ENCODE measurements at places on chromosomes 16 and 17.

DNA sequence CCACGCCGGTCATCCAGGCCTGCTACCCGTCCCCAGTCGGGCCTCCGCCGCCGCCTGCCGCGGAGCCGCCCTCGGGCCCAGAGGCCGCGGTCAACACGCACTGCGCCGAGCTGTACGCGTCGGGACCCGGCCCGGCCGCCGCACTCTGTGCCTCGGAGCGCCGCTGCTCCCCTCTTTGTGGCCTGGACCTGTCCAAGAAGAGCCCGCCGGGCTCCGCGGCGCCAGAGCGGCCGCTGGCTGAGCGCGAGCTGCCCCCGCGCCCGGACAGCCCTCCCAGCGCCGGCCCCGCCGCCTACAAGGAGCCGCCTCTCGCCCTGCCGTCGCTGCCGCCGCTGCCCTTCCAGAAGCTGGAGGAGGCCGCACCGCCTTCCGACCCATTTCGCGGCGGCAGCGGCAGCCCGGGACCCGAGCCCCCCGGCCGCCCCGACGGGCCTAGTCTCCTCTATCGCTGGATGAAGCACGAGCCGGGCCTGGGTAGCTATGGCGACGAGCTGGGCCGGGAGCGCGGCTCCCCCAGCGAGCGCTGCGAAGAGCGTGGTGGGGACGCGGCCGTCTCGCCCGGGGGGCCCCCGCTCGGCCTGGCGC is 2.4 kb downstream of the HIC1 start:
- no peak for DNase-seq

DNA sequence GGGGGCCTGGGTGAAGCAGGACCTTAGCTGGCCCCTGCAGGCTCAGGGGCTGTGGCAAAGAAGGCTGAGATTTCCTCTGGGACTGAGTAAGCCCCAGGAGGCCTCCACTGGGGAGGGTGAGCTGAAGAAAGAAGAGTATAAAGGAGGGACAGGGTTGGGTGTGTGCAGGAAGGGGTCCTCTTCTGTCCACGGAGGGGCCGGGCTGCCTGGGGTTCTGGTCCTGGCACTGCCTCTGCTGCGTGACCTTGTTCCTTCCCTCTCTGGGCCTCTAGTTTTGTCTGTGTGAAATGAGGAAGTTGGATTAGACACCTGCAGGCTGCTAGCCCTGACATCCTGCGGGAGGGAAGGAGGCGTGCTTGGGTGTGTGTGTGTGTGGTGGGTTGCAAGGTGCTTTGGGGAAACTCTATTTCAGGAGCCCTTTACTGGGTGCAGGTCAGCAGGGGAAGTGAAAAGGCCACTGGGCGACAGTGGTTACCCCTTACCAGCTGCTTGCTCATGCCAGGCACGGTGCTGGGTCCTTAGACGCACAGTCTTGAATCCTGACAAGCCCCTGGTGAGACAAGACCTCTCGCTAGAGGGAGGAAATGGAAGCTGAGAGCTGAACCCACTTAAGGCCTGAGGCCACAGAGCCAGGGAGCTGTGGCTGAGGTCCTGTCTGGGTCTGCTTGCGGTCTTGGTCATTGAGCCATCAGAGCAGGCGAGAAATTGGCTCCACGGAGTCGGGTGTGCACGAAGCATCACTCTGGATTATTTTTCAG is 60.7 kb downstream of the OR1D5 start:
- DNase-seq: no peak

- DNase-seq: no peak
Measured at GRCh38 chr16:648071-648780, 939 bp upstream of the WDR90 start.

- no peak for DNase-seq
Measured at GRCh38 chr16:57544124-57544653, 1.7 kb downstream of the ADGRG5 start.

DNA sequence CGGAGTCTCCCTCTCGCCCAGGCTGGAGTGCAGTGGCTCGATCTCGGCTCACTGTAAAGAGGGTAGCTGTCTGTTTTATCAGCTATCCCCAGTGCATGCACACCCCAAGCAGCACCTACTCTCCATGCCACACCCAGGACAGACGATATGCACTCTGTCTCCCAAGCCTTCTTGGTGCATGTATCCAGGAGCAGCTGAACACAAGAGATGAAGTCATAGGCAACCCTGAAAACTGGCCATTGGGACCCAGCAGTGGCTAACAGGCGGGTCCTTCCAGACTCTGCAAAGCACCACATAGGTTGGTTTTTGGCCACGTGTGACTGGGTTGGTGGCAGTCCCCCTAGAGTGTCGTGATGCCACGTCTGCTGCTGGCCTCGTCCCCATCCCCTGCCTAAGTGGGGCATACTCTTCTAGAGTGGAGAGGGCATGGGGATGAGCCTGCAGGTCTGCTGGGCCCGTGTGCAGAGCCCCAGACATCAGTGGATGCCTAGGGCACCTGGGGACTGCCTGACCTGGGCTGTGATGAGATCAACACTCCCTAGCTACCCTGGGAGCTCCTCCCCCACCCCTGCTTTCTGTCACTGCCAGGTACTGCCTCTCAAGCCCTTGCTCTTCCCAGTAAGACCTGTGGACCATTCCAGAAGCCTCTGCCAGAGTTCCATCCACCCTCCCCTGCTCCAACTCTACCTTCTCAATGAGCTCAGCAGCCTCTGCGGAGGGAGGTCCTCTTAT is 9.3 kb downstream of the PDE6G start:
- DNase-seq: no peak

- DNase-seq: no peak
Measured at GRCh38 chr17:68759002-68759342, 157.8 kb upstream of the FAM20A start.

GRCh38 chr16:12229759-12230594 is 253.4 kb downstream of the SNX29 start:
- DNase-seq: no peak

GRCh38 chr16:84893849-84894599 is 74.2 kb downstream of the CRISPLD2 start:
- no peak for DNase-seq

DNA sequence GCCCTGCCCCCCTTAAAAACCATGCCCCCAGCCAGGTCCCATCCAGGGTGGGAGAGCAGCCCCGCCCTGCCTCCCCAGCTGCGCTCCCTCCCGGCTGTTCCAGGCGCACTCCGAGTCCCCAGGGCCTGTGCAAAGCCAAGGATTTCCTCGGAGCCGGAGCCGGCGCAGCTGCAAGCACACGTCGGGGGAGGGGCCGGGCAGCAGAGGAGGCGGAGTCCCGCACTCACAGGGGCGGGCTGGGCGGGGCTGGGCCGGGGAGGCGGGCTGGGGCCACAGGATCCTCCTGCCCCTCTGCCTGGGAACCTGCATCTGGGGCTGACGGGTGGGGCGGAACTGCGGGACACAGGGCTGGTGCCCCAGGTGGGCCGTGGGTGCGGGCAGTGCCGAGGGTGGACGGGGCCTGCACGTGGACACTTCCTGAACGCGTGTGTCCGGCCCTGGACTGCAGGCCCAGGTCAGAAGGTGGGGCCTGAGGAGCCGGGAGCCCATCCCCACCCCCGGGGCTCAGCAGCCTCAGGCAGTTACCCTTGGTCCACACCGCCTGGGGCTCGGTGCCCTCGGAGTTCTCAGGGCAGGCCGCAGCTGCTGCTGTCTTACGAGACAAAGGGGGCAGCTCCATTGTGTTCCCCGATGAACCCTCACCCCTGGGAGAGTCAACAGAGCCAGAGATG is 24.0 kb upstream of the SSTR5 start:
- DNase-seq: peak; percentile 72

GRCh38 chr17:76830987-76831715 is 37.1 kb upstream of the MGAT5B start:
- DNase-seq: no peak

DNA sequence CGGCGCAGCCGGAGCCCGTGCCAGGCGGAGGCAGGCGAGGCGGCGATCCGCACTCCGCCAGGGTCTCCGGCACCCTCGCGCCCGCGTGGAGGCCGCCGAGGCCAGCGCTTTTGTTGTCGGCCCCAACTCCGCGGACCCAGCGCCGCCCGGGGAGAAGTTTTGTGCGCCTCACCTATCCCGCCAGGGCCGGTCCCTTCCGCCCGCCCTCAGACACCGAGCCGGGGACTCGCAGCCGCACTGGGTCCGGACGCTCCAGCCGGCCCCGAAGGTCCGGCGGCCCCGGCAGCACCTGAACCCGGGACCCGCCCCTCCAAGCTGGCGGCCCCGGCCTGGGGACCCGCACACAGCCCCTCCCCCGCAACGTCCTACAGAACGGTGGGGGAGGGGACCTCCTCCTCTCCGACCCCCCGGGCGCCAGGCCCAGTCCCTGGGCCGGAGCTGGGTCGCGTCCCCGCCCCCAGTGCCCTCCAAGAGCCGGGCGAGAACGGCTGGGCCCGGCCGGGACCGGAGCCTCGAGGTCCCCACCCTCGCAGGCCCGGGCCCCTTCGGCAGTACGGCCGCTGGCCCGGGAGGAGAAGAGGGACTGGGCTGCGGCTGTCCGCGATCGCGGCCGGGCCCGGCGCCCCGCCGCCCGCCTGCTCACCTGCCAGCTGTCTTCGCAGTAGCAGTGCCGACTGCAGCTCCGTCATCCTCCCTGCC is 698 bp downstream of the UBE2G1 start:
- DNase-seq: no peak

- no peak for DNase-seq
Measured at GRCh38 chr17:2137342-2138098, 82.6 kb downstream of the HIC1 start.
